GM23248 (cell line): ENCODE measurements at places on chromosomes 1 and 21. TPM values are rescaled to one million over a fixed set of nuclear protein-coding genes. Genes with fewer than 3 reads are reported as not detected.

PTPRF gene
- 15.0 and 16.3 TPM in 2 replicates for total RNA-seq

DISP3 gene
- total RNA-seq, result not detected in 2 replicates

GRCh38 chr1:3522564-3523265 is 68.2 kb downstream of the ARHGEF16 start:
- DNase-seq, result peak; percentile 88

DNA sequence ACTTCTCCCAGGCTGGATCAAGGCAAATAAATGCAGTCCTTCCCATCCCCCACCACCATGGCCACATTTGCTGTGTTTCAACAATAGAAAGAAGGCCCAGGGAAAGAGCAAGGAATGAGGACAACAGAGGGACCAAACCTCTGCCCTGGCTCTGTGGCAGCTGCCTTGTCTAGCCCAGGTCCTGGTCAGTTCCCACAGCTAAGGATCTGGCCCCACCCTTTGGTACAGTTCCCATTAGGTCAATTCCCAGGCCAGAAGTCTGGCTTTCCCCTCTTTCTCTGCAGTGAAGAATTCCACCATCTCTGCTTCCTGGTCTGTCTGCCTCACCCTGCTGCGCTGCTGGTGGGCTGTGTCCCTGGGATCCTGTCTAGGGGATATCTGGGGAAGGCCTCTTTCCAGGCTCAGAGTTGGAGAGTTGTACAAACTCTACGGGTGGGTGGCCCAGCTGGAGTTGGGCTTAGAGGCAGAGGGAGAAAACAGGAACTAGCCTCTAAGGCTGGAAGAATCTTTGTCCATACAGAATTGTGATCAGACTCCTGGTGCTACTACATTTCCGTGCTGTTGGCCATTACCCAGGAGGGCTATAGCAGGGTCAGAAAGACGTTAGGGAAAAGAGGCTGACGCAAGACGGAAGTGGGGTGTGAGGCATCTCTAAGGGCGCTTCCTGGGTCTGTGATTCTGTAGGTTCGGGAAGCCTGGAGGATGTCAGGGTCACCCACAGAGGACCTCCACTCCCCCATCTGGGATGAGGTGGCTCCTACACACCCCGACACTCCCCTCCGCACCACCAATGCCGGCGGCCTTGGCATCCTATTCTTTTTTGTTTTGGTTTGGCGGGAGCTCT is 953 bp upstream of the NDUFS2 start:
- peak; percentile 86 for DNase-seq

DNA sequence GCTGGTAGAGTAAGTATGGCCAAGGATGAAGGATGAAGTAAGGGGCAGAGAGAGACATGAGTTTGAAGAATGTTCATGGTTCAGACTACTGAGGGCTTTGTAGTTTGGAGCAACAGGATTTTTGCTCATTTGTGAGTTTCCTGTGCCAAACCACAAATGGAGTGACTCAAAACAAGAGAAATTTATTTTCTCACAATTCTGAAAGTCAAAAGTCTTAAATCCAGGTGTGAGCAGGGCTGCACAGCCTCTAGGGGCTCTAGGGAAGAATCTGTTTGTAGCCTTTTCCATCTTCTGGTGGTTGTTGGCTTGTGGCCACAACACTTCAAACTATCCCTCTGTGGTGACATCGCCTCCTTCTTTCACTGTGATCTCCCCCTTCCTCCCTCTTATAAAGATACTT is 58.9 kb downstream of the RHOU start:
- peak; percentile 20 for DNase-seq
